NCI-H82 (cell line): ENCODE measurements at places on chromosomes 16 and 17.

DNA sequence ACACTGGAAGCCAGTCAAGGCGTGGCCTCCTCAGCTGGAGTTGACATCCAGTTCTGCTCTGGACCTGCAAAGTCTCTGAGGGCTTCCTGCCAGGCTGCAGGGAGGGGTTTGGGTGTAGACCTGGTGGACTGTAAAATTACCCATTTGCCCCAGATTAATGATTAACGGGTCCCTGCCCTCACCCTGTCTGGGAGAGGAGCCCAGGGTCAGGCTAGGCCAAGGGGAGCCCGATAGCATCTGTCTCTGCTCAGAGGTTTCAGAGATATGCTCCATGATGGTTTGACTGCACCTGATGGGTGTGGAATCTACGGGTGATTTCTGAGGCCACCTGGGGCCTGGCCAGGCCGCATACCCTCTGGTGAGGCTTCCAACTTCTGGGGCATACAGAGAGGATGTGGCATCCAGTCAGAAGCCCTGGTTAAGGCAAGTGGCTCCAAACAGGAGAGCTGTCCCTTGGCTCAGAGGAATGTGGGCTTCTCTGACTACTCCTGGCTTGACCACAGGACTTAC, 11.2 kb downstream of the PPY start:
- DNase-seq, result no peak

DNA sequence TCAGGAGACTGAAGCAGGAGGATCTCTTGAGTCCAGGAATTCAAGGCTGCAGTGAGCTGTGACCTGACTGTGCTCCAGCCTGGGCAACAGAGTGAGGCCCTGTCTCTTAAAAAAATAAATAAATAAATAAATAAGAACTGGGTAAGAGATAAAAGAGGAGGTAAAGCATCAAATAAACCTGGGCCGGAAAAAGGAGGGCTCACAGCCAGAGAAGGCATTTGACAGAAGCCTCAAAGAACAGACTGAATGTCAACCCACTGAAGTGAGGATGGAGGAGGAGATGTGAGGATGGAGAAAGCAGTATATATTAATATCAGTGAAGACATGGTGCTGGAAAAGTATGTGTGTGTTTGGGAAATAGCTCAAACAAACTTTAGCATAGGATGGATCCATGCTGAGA, 6.1 kb downstream of the NOG start:
- DNase-seq, result no peak

- DNase-seq, result no peak
Observed at GRCh38 chr17:35808240-35808961, 883 bp upstream of the TAF15 start.

DNA sequence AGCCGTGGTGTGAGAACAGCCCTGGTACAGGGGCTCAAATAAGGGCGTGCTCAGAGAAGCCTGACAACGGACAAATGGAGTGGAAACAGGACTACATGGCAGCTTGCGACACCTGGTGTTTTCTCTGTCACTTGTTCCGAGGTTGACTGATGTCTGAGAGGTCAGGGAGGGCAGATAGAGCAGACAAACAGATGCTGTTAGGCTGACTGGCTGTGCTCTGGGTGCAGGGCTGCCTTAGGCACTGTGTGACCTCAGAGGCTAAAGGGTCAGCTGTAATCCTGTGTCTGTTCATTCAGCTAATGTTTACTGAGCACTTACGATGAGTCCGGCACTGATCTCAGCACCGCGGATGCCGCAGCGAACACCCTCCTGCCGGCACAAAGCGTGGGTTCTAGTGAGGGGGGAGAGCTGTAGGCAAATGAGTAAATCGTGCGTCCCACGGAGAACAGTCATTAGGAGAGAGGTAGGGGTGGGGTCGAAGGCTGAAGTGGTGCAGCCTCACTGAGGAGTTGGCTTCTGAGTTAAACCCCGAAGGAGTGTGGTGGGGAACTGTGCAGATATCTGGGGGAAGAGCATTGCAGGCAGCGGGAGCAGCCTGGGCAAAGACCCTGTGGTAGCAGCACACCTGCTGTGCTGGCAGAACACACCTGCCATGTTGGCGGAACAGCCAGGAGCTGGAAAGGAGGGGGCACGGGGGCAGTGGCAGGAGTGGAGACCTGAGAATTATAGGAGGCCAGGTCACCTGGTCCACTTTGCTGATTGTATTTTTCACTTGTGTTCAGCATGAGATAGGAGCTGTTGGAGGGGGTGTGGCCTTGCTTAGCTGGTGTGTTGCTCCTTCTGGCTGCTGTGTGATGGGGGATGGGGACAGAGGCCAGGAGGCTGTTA, 35.0 kb downstream of the GPT2 start:
- DNase-seq, result peak; percentile 57

DNA sequence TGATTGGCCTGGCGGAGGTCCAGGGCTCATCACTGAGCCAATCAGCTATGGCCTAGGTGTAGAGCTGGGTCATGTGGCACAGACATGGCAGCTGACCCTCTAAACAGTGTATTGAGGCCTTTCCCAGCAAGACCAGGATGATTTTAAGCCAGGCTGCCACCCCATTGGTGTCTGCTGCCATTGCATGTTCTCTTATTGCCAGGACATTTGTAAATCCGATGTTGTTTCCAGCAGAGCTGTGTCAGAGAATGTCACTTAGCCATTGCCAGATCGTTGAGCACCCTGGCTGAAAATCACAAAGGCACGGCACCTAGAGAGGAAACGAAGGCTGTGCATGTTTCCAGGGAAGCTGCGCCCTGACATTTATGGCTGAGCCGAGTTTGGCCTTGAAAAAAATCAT, 33.4 kb downstream of the RBFOX1 start:
- peak; percentile 79 for DNase-seq

DNA sequence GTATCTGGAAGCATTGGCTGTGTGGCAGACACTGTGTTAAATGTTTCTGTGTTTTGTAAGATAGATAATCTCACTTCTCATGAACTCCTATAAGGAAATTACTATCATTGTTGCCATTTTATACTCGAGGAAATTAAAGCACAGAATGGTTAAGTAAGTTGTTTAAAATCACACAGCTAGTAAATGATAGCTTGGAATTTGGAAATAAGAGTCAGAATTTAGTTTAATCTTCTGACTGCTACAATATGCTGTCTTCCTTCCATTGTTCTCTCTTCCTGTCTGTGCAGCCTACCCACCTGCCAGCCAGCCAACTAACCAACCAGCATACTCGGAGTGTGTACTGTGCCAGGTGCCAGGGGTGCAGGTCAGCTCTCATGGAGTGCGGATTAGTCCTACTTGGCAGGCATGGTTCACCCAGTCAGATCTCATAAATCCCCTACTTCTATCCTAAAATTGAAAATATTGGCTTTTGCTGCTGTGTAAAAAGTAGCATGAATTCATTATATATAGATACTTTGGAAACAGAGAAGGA, 79.9 kb upstream of the LGALS9 start:
- no peak for DNase-seq

DNA sequence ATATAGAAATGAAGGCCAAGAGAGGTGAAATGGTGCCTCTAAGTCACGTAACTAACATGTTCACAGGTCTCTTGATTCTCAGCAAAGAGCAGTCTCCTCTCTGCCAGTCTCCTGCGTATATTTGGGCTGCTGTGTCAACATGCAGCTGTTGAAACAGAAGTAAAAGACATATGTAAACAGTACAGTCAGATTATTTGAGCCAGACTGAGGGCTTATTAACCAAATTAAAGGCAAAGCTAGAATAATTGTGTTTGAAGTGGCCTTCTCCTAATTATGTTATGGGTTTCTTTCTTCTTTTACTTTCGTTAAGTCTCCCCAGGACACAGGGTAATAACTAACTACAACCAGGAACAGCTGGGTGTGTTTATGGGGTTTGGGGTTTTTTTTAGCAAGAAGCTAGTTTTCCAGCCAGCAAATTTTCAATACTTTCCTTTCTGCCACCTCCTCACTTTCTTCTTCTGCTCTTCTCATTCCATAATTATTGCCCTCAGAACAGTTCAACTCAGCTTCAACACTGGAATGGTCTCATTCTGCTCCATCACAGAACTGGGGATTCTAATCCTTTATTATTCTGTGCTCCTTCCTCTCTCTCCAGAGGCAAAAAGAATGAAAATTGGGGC, 18.4 kb downstream of the G6PC1 start:
- DNase-seq, result no peak

- peak; percentile 9 for DNase-seq
Observed at GRCh38 chr17:59859444-59860025, 33.2 kb downstream of the TUBD1 start.

DNA sequence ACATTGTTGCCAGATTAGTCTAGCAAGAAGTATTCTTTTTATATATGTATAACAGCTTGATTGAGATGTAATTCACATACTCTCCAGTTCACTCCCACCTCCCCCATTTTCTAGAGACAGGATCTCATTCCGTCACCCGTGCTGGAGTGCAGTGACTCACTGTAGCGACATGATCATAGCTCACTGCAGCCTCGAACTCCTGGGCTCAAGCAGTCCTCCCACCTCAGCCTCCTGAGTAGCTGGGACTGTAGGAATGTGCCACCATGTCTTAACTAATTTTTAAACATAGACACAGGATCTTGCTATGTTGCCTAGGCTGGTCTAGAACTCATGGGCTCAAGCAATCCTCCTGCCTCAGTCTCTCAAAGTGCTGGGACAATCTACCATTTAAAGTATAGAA, 3.3 kb upstream of the RSAD1 start:
- no peak for DNase-seq
